IPS DF 19.7 (cell line): ENCODE measurements at places on chromosomes 1 and 21.

GRCh38 chr1:174448531-174448883 is 743 bp downstream of the GPR52 start:
- DNase-seq, result no peak

- DNase-seq, result no peak
Measured at GRCh38 chr1:164058198-164058597, 500.8 kb upstream of the PBX1 start.

GRCh38 chr1:175757381-175758015 is 14.1 kb upstream of the TNR start:
- DNase-seq, result no peak

GRCh38 chr1:183218971-183219615 is 33.0 kb downstream of the LAMC2 start:
- DNase-seq, result no peak

DNA sequence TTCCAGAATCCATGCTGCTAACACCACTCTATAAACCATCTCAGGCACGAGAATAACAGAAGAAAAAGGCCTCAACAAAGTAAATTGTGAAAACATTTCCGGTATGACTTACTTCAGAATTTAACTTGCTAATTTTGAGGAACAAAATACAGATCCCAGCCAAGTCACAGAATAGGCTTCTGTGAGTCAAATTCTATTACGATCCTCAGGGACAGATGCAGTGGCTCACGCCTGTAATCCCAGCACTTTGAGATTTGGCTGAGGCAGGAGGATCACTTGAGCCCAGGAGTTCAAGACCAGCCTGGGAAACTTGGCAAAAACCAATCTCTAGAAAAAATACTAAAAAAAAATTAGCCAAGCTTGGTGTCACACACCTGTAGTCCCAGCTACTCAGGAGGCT is 8.8 kb upstream of the CCDC27 start:
- DNase-seq, result no peak

DNA sequence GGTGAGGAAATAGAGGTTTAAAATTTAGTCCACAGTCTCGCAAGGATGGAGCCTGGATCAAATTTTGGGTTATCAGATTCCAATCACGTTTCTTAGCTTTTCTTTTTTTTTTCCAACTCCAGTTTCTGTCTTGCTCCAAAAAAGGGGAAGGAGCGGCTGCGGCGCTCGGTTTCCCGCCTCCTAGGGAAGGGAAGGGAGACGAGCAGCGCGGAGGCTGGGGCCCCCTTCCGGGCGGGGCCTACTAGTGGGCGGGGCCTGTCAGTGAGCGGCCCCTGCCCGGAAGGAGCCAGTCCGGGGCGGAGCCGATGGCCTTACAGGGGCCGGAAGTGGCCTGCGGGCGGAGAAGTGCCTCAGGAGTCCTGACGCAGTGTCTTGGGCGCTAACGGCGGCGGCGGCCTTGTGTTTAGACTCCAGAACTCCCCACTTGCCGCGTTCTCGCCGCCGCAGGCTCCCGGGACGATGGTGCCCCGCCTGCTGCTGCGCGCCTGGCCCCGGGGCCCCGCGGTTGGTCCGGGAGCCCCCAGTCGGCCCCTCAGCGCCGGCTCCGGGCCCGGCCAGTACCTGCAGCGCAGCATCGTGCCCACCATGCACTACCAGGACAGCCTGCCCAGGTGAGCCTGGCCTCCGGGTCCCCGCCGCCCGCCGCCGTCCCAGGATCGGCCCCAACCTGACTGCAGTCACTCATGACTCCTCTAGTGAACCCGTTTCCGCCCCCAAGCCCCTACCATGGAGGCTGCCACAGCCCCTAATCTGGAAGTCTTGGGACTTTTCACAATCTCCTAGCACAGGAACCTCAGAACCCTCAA is at the start of gene CPT2:
CPT2 (plus strand) TSS at position 340 of the 806 bp plus-strand sequence; CDS start at position 460, 120 bp downstream.
- peak; percentile 64 for DNase-seq

DNA sequence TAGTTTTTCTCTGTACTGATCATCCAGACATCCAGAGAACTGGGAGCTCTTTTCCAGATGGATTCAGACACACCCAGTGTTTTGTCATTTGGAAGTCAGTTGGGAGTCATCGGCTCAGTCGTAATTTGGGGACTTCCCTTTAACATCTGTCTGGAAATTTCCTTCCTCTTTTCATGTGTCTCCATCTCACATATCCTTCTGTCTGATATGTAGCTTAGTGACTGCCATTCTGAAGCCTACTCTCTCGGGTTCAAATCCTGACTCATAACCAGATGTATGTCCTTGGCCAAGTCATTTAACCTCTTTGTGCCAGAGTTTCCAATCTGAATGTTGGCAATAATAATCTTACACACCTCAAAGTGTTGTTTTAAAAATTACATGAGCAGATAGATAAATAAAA is 3.0 kb downstream of the MORC3 start:
- DNase-seq, result no peak

- DNase-seq, result no peak
Measured at GRCh38 chr1:10065344-10065685, 32.6 kb downstream of the UBE4B start.

DNA sequence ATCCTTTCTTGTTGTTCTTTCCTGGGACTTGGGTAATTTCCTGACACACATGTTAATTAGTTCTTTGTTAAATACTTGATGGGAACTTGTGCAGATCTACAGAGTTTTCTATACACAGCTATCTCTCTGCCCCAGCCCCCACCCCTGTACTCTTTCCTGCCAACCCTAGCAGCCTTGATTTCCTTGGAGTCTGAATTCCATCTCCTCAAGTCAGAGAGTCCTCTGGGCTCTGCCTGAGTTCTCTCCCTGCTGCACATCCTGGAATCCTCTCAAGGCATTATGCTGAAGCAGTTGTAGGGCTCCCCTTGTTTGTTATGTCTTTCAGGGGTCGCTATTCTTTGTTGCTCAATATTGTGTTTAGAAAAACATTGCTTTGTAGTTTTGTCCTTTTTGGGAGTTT is 384.7 kb downstream of the RPS6KC1 start:
- DNase-seq, result no peak

- no peak for DNase-seq
Measured at GRCh38 chr1:61439234-61439633, 285.7 kb downstream of the TM2D1 start.

GRCh38 chr1:116678732-116679090 is 11.2 kb upstream of the IGSF3 start:
- DNase-seq, result no peak

DNA sequence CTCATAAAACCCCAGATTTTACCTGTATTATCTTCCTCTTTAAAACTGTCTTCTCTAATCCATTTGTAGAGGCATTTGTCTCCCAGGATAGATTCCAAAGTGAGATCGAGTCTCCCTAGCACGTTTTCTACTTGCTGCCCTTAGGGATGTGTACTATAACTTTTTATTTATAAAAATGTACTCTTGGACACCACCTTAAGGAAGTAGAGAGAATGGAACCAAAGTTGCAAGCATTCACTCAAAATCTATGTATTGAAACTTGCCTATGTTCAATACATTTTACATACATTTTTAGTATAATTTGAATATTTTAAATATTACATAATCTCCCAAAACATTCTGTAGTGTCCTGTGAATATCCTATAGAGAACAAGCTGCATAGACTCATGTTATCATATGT is 842 bp upstream of the SPRR2A start:
- no peak for DNase-seq

GRCh38 chr1:172726740-172727139 is 67.8 kb downstream of the FASLG start:
- no peak for DNase-seq

DNA sequence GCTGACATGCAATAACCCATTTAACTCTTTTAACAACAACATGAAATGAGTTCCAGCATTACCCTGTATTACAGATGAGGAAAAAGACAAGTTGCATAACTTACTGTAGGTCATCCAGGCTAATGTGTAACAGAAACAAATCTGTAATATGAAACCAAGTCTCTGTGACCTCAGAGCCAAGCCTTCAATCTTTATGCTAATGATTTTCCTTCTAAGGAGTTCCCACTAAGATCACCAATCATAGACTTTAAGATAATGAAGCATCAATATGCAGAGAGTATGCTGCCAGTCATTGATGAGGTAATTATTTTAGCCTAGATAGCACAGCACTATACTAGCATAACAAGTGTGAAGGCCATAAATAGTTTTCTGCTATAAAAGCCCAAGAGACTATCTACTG is 35.6 kb upstream of the RNPC3 start:
- DNase-seq, result no peak

DNA sequence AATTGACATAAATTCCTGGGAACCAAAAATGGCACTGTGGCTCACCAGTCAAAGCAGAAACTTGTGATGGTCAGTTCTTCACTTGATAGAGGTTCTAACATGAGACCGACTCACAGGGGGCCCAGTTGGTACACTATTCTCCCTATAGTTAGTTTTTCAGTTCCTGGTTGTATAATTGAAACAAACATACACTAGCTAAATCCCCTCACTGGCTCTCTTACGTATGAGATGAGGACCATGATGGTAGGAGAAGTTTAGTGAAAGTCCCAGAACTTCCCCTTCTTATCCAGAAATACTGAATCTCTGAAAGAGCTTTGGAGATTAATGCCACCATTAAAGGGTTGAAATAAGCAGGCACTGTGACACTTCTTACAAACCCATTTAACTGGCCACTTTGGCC is 2.8 kb upstream of the S100B start:
- no peak for DNase-seq

GRCh38 chr21:36429947-36430546 is 44.9 kb downstream of the CHAF1B start:
- peak; percentile 25 for DNase-seq

DNA sequence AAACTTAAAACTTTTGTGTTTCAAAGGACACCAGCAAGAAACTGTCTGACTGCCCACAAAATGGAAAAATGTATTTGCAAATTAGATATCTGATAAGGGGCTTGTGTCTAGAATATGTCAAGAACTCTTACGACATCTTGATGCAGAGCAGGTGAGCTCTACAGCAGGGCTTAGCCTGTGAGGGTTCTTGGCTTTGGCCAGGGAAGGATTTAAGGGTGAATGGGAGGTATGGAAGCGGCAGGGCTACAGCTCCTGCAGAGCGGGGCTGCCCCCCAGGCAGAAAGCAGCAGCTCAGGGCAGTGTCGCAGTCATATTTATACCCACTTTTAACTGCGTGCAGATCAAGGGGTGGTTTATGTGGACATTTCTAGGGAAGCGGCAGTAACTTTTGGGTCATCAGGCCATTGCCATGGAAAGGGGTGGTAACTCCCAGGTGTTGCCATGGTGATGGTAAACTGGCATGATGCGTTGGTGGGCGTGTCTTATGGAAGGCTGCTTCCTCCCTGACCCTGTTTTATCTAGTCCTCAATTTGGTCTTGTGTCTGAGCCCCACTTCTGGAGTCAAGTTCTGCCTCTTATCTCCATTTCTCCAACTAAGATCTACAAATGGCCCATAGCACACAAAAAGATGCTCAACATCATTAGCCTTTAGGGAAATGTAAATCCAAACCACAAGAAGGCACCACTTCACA is 23.2 kb downstream of the MORN1 start:
- DNase-seq, result no peak

DNA sequence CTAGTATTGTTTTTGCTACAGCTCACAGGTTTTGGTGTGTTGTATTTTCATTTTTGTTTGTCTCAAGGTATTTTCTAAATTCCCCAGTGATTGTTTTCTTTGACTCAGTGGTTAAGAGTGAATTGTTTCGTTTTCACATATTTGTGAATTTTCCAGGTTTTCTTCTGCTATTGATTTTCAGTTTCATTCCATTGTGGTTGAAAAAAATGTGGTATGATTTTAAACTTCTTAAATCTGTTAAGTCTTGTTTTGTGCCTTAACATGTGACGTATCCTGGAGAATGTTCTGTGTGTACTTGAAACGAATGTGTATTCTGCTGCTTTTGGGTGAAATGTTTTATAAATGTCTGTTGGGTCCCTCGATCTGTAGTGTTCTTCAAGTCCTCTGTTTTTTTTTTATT is 117.9 kb downstream of the KIF26B start:
- DNase-seq, result no peak

DNA sequence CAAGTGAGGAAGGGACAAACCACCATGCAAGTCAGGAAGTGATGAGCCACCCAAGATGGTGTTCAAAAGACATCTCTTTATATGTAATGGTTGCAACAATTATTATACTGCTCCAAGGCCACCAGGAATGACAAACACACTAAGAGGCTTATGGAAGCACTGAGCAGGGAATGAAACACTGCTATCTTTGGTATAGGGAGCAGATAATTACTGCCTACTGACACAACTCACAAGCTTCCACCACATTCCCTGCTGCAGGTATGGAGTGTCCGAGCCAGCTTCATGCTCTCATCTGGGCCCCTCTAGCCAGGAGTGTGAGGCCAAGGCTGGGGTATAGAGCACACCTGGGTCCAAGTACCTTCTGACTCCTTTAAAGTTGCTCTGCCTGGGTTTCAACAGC is 371.4 kb downstream of the HHAT start:
- DNase-seq, result no peak

DNA sequence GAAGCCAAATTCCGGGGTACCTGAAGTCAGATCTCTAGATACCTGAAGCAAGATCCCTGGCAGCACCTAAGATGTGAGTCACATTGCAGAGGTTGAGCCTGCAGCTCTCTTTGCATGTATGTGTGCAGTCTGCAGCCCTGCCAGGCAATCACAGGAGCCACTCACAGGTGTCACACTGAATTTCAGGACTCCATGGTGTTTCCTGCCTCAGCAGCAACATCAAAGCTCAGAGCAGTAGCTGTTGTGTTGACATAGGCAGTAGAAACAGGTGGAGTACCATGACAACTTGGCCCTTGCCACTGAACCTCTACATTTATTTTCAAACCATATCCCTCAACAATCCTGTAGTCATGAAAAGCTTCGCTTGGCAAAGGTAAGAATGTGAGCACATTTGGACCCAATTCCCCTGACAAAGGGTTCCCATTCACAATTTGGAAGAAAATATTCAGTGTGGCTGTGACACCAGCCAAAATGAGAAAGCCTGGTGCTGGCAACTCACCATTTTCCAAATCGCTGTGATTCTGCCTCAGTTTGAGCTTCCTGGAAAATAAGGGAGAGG is 419.8 kb upstream of the NFIA start:
- no peak for DNase-seq

GRCh38 chr1:2441746-2442145 is 29.4 kb upstream of the PEX10 start:
- no peak for DNase-seq

GRCh38 chr1:3761296-3762010 is 9.2 kb downstream of the CCDC27 start:
- no peak for DNase-seq

GRCh38 chr1:85864727-85865126 is 156.5 kb upstream of the ZNHIT6 start:
- DNase-seq, result no peak

DNA sequence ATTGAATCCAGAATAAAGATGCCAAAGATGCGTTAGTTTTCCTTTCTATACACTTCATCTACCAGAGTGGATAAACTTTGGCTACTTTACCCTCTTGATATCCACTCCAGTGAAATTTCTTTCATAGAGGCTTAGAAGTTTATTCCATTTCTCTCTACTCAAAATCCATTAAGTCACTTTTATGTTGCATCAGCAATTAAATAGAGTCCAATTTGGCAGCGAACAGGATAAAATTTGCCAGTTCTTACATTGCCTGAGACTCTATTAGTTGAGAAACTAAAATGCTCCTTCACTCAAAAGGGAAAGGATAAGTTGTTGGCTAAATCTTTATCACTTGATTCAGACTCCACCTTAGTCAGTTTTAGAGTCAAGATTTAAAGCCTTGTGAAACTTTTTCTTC is 57.9 kb downstream of the ACBD6 start:
- DNase-seq, result no peak
